ENCODE measurements at places on chromosomes 11 and 22.

GRCh38 chr11:128039140-128040021, 548.0 kb downstream of the ETS1 start:
- DNase-seq, result no peak

DNA sequence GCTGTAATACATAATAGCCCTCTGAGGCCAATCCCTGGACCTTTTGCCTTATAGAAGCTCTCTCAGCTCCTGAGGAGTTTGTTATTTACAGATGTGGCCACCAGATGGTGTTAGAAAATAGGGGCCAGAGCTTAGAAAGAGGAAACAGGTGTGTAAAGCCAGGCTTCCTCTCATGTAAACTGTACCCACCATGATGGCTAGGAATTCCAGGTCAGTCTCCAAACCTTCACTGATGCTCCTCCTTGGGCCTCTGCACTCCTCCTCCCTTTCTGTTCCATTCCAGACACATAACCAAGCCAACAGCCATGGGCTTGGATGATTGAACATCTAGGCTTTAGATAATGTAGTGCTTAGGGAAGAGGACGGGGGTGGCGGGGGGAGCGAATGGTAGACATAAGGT, 39.7 kb downstream of the USP35 start:
- peak; percentile 33 for DNase-seq

DNA sequence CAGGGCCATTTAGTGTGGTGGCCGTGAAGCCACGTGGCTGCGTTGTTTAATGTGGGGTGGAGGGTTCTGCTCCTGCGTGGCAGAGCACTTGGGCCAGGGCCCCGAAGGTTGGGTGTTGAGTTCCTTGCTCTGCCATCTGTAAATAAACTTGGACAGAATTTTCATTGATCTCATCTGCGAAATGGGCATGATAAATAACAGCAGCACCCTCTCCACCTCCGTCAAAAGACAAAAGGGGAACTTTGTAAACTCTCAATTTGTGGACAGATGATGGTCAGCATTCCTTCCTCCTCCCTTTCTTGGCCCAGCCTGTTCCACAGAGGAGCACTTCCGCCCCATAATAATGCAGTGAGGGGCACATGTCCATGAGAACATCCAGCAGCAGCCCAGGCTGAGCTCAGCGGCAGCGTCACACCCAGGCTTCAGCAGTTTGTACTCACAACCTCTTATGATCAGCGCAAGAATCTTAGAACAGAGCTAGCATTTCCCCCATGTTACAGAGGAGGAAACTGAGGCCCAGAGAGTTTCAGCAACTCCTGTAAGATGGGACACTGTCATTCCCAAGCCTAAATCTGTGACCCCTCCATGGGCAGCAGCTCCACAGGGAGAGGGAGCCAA, 874.5 kb downstream of the BRD1 start:
- DNase-seq, result no peak

GRCh38 chr11:115279813-115280761, 224.1 kb downstream of the CADM1 start:
- DNase-seq, result no peak

DNA sequence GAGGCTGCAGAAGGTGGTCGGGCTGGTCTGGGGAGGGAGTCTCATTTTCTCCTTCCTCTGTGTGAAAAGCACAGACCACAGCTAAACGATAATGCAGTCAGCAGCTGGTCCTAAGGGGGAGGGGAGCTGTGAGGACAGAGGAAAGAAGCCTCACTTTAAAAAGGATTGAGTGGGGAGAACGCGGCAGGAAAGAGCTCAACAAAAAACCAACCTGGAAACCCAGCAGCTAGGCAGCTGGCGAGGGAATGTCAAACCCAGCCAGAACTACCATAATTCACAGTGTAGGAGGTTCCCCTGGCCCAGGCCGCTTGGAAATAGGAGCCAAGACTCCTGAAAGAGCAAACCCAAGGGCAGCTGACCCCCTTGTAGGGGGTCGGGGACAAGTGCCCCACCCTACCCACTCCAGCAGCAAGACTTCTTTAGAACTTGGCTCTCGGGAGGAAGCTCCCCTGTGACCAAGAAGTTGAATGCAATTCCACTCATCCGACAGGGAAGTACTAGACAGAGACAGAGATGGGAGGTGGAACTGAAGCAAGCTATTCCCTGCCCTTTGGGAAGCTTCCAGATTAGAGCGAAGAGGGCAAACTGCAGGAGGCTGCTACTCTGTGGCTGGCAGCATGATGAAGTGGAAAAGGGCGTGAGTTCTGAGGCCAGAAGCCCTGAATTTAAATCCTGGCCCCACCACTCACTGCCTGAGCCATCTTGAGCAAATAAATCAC, 16.5 kb upstream of the DGKZ start:
- no peak for DNase-seq

- no peak for DNase-seq
These were observed 60.5 kb upstream of the KCNQ1OT1 start for GRCh38 chr11:2760196-2760871.

DNA sequence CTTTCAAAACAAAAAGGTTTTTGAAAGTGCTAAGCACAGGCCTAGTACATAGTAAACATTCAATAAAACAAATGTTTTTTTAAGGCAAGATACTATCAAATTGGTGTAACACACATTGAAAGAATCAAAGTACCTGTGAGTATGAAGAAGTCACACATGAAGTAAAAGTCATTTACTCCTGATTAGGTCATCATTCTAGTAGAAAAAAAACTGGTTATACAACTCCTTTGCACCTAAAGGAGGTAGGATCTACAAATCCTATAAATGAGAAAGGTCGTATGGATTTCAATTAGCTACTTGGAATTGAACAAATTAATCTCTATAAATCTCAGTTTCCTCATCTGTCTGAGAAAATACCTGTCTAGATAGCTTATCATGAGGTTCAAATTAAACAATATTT, 80.8 kb downstream of the SIK3 start:
- DNase-seq, result no peak

- no peak for DNase-seq
These were observed 800 bp downstream of the KCNJ5 start for GRCh38 chr11:128891913-128892398.

- DNase-seq, result no peak
These were observed 16.2 kb downstream of the ZDHHC24 start for GRCh38 chr11:66529655-66530054.

DNA sequence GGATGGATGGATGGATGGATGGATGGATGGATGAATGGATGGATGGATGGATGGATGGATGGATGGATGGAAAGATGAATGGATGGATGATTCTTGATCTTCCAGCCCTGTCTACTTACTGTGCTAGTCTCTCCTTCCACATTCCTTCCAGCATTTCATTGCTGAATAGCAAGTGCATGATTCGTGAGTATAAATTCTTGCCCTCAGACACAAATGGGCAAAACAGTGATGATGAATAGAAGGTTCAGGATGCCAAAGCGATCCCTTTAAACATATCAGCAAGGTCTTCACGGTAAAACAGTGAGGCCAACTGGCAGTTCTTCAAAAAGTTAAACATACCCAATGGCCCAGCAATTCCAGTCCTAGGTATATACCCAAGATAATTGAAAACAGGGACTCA, 400.2 kb downstream of the MN1 start:
- no peak for DNase-seq

DNA sequence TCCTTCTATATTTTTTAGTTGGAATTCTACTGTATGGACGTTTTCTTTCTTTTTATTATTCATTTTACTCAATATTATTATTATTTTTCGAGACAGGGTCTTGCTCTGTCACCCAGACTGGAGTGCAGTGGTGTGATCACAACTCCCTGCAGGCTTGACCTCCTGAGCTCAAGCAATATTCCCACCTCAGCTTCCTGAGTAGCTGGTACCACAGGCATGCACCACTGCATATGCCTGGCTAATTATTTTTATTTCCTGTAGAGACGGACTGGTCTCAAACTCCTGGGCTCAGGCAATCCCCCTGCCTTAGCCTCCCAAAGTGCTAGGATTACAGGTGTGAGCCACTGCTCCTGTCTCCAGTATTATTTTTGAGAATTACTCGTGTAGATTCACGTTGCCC, 34.0 kb upstream of the CCDC134 start:
- DNase-seq, result no peak

DNA sequence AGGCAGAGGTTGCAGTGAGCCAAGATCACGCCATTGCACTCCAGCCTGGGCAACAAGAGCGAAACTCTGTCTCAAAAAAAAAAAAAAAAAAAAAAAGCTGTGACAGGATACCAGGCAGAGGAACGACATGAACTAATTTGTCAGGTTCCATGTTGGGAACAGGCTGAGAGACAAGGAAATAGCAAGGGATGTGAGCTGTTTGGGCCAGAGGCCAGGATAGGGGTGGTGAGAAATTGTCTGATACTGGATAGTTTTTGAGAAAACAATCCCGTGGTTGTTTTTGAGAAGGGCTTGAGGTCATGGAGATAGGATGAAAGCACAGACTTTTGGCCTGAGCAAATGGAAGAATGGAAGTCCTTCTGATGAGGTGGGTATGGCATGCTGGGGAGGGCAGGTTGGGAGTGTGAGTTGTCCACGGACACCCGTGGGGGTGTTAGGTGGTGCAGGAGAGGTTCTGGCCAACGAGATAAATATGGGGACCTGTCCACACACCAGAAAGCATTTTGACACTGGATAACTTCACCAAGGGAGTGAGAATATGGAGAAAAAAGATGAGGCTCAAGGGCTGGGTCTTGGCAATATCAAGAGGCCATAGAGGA, 13.7 kb downstream of the PIWIL3 start:
- DNase-seq, result no peak

- no peak for DNase-seq
These were observed 24.1 kb downstream of the RELT start for GRCh38 chr11:73400293-73400692.

GRCh38 chr11:2307501-2308331, 5.9 kb downstream of the TSPAN32 start:
- no peak for DNase-seq

GRCh38 chr11:45859661-45860140, 12.4 kb downstream of the CRY2 start:
- DNase-seq, result peak; percentile 84

DNA sequence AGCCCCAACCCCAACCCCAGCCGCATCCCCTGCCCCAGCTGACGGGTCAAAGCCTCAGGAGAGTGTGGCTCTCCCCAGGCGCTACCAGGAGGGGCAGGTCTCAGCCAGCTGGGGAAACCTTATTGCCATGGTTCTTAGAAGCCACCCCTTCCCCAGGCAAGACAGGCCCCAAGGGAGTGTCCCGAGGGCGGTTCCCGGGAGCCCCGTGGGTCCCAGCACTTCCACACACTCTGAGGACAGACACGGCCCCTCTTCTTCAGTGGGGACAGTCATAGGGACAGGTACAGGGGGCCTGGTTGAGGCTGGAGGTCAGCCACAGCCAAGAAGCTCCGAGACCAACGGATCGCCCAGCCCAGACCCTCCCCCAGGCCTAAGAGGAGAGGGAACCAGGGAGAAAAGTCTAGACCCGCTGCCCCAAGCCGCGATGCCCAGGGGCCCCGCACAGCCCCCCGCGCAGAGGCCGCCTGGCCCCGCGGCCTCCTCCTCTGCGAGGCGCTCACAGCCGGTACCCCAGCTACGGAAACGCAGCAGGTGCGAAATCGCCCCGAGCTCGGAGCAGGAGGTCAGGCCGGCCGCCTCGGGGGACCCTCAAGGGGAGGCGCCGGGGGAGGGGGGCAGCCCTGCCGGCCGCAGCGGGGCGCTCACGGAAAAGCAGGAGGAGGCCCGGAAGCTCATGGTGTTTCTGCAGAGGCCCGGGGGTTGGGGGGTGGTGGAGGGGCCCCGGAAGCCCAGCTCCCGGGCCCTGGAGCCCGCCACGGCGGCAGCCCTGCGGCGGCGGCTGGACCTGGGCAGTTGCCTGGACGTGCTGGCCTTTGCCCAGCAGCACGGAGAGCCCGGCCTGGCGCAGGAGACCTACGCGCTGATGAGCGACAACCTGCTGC, 2.6 kb downstream of the KLHDC7B start:
- no peak for DNase-seq

GRCh38 chr11:71115770-71116692, 136.3 kb downstream of the SHANK2 start:
- no peak for DNase-seq

GRCh38 chr22:20160041-20160440, 9.2 kb upstream of the CCDC188 start:
- no peak for DNase-seq

- no peak for DNase-seq
These were observed 33.1 kb upstream of the LRRC55 start for GRCh38 chr11:57148621-57149020.

GRCh38 chr22:23402275-23403151, 177.6 kb downstream of the IGLL1 start:
- DNase-seq, result no peak

DNA sequence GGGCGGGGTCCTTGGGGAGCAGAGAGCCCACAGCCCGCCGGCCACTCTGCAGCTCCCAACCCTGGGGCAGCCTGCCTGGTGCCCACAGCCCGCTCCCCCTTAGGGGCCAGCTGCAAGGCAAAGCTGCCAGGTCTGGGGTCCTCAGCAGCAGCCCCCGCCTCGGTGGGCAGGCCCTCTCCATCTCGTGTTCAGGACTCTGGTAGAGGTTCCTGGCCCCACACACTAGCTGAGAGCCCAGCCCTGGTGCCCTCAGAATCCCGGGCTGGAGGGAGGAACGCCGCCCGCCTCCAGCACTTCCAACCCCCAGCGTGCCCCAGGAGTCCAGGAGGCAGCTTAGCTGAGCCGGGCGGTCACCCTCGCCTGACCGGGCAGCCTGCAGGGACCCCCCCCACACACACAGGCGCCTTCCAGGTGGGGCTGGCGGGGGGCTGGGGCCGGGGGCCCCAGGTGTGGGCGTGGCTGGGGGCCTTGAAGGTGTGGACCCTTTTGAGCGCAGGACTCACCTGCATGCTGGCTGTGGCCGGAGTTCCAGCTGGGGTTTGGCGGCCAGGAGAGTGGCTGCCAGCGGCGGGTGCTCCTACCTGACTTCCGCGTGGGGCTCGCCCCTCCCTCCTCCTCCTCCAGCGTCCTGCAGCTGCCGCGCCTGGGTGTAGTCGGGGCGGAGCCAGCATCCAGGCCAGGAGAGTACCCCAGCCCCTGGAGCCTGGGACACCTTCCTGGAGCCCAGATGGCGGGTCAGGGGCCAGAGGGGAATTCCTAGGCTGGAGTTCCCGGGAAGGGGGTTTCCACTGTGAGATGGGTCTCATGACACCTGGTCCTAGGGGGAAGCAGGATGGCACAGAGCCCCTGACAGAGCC, at the start of gene ANO9:
ANO9 (minus strand) TSS at position 594 of the 857 bp plus-strand sequence; CDS start at position 509, 85 bp downstream.
- no peak for DNase-seq

DNA sequence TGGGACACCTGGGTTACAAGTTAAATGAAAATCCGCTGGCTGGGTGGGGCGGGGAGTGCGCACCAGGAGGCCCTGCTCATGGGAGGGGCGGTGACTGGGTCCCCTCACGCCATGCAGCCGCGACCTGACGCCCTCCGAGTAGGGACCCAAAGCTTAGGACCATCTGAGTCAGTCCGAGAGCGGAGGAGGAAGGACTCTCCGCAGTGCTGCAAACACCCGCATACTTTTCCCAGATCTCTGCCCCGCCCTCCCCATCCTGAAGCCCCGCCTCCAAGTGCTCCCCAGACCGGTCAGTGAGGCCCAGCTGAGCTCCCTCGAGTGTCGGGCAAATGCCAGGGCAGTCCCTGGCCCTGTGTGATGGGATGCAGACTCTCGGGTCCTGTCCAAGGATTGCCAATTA, 6.6 kb upstream of the FLI1 start:
- DNase-seq, result no peak
